ENCODE measurements at places on chromosomes 13 and 19.

- no peak for DNase-seq
Measured at GRCh38 chr19:17811681-17812080, 9.6 kb downstream of the INSL3 start.

DNA sequence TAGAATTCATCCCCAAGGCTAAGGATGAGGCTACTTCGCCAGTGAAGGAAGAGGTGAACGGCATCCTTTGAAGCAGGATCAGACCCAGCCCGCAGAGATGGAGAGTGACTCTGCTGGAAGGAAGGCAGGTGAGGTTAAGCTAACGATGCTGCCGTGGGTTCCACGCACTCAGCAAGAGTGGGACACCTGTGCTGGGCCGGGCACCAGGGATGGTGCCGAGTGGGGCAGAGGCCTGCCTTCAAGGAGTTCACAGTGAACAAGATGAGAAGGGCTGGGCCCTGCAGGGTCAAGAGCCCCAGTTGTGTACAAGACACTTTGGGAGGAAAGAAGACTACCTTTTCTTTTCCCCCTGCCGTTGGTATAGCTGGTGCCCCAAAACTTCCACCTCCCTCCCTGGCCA, 606.6 kb downstream of the LIG4 start:
- no peak for DNase-seq

GRCh38 chr13:24854311-24854710, 90.3 kb downstream of the RNF17 start:
- no peak for DNase-seq

DNA sequence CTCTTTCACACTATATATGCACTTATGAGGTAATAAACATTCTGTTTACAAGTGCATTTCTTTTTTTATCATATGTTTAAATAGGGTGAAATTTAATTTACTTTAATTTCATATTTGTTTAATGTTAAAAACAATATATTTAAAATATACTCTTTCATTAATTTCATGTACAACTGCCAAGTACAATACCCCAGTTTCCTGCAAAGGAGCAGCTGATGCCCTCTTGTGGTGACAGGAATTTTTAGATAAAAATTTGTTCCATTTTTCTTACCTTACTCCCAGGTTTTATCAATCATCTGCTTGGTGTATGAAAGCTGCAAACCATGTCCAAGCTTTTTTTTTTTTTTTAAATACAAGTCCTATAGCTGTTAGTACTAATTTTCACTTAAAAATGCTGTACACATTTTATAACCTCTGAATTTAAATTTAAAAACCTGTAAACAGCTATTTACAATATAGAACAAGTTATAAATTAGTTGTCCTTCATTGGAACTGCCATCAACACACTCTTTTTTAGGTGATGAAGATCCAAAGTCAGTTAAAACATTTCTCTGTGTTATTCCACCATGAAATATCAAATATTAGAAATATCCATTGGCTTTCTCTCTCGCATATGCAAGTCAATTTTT, 4.9 kb downstream of the PCDH20 start:
- DNase-seq, result no peak

- DNase-seq, result peak; percentile 30
Measured at GRCh38 chr13:113448885-113449692, 4.2 kb downstream of the ADPRHL1 start.

GRCh38 chr13:30256713-30257467, 50.5 kb downstream of the KATNAL1 start:
- DNase-seq, result no peak

GRCh38 chr19:17957149-17957849, 9.6 kb upstream of the KCNN1 start:
- no peak for DNase-seq

- no peak for DNase-seq
Measured at GRCh38 chr19:15317392-15318071, 14.8 kb downstream of the BRD4 start.
